ENCODE measurements at places on chromosomes 12 and 14. TPM values are rescaled to one million over a fixed set of nuclear protein-coding genes. Genes with fewer than 3 reads are reported as not detected.

Gene NOPCHAP1
- total RNA-seq: 24.0 TPM

Gene ABCC9
- total RNA-seq: 0.03 TPM

DNA sequence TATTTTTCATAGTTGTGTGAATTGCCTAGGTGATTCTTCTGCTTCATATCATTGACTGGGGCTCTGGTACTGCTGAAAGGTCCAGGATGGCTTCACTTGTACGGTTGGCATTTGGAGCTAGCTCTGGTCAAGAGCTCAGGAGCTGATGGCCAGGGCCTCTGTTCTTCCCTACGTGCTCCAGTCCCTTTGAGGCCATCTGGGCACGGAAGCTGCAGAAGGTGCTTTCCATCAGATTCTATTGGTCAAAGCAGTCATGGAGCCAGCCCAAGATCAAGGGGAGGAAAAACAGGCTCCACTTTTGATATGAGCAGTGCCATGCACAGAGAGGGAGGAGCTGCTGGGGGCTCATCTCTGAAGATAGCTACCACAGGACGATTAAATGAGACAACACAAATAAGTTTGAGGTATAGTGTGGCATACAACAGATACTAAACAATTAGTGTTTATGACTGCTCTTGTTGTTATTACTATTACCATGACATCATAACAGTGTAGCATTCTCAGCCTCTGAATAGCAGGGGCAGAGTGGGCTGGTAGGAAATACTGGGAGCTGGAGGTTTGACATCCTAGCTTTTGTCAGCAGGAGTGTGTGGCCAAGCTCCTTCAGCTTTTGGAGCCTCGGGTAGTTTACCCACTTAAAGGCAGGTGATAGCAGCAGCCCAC, 10.4 kb downstream of the KRT83 start:
- H3K27me3 ChIP-seq: no peaks in the 10 kb centered on the region
- H3K4me1 ChIP-seq: peaks cover 10% of the 10 kb centered on the region
- H3K4me3 ChIP-seq: no peak overlapping the region

DNA sequence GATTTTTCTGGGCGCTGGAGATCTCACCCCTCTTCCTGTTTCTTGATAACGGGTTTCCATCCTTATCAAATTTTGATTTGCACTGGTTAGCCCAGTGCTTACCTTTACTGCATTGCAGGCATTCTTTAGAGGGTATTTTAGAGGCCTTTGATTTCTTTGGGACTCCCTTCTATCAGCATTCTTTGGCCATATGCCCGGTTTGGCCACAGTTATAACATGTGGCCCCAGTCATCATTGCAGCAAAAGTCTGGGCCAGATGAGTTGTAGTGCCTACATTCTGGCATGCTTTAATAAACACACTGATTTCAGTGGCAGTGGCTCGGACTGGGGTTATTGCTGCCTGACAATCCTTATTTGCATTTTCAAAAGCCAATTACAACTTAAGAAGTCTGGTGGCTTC, 82.3 kb downstream of the KCNMB4 start:
- no peak overlapping the region for H3K27ac ChIP-seq
- H3K36me3 ChIP-seq: no peaks in the 10 kb centered on the region
- H3K4me1 ChIP-seq: no peaks in the 10 kb centered on the region
- DNase-seq: no peak

DNA sequence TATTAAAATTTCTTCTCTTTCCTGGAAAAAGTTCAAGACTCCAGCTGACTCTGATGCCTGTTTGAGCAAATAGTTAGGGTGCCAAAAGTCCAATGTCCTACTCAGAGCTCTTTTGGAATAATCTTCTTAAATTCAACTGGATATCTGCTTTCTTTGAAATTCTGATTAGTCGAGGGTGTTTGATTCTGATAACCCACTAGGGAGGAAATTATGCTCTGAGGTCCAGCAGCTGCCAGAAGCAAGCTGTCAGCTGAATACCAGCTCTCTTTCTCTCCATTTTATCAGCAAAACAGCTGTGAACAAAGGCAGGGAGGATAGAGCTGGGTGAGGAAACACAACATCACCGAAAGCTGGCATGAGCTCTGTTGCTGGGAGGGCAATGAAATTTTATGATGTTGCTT, 141.5 kb downstream of the CAND1 start:
- H3K27me3 ChIP-seq: no peaks in the 10 kb centered on the region
- no peaks in the 10 kb centered on the region for H3K36me3 ChIP-seq
- H3K4me1 ChIP-seq: no peaks in the 10 kb centered on the region
- no peak overlapping the region for H3K4me3 ChIP-seq
- no peak overlapping the region for H3K27ac ChIP-seq

DNA sequence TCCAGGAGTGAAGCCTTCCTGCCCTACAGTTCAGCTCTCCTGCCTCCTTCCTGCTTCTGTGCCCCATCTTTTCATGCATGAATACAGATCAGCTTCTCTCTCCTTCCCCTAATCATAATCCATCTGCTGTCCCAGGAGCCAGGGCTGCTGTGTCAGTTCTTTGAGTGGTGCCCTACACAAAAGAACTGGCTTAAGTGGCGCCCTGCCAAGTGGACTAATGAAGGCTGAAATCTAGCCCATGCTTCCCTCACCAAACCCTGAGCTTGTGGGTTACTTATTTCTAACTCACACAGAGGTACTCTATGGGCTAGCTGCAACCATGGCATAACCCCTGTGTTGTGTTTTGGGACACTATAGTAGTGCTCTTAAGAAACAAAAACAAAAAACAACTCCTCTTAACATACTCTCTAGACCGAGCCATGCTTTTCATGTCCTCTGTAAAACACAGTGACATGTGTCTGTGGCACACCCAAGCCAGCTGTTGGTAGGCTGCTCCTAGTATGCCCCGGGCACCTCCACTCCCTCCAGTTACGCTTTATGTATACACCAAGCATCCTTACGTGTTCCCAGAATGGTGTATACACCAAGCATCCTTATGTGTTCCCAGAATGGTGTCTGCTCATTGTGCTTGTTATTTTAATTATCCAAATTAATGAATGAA, 19.3 kb upstream of the ETV6 start:
- H3K27me3 ChIP-seq: no peaks in the 10 kb centered on the region
- H3K36me3 ChIP-seq: no peaks in the 10 kb centered on the region
- H3K4me1 ChIP-seq: no peaks in the 10 kb centered on the region
- H3K4me3 ChIP-seq: no peak overlapping the region
- DNase-seq: no peak

- no peak overlapping the region for H3K4me3 ChIP-seq
- peaks cover 29% of the 10 kb centered on the region for H3K4me1 ChIP-seq
- no peak overlapping the region for H3K27ac ChIP-seq
- H3K27me3 ChIP-seq: no peaks in the 10 kb centered on the region
- no peaks in the 10 kb centered on the region for H3K36me3 ChIP-seq
- no peak for DNase-seq
Measured at GRCh38 chr12:113248842-113249435, 27.7 kb downstream of the TPCN1 start.

Gene LTBP2
- total RNA-seq: 69.8 TPM

DNA sequence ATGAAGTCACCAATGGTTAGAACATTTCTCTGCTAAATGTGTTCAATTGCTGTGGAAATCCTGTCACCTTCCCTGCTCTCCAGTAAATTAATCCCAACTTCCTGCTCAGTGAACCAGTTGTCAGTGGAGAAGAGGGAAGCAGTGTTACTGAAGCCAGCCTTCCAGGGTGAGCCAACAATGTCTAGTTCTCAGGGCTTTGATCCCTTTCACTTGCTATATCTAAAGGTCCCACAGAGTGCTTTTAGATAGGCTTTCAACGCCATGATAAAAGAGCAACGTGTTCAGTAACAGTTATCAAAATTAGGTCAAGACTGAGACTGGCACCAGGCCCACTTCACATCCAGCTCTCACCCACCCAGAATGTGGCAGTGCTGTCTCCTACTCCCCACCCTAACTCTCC, 139.7 kb downstream of the KCNH5 start:
- no peaks in the 10 kb centered on the region for H3K36me3 ChIP-seq
- H3K27ac ChIP-seq: no peak overlapping the region
- no peaks in the 10 kb centered on the region for H3K4me1 ChIP-seq
- no peak overlapping the region for H3K4me3 ChIP-seq

Gene KRT71
- not detected for total RNA-seq

Gene LYZ
- 1.1 TPM for total RNA-seq
